ENCODE measurements at places on chromosomes 16 and 17. TPM values are rescaled to one million over a fixed set of nuclear protein-coding genes. Genes with fewer than 3 reads are reported as not detected.

DNA sequence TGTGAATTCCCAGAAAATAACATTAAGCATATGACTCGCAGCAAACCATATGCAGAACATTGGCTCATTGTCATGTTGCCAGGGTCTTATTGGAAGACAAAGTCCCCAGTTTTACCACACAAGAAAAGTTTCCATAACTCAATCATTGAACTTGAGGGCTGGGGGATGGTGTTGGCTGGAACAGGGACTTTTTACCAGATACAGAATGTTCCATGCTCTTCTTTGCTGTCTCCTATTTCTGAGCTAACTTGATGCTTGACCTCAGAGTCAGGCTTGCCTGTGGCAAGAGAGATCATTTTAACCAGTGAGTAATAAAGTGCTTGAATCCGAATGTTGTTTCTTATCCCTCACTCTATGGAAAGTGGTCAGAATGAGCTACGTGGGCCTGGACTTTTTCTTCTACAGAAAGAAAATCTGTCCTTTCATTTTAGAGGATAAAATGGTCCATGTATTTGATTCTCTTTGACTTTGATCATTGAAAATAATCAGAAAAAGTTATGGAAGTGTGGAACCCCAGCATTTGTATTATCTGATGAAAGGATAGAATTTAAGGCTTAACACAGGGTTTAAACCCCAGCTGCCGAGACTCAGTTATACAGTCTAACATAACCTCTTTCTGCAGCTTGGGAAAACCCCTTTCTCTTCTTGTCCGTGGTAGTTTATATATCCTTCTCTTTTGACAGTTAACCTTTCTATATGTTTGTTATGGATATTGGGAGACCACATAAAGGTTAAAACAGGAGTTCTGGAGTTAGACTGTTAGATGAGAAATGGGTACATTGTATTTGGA, 67.0 kb downstream of the TUBD1 start:
- no peaks in the 10 kb centered on the region for H3K36me3 ChIP-seq
- DNase-seq = peak; percentile 47

GRCh38 chr16:48533931-48534330, 76.0 kb downstream of the N4BP1 start:
- H3K4me3 ChIP-seq = no peak overlapping the region
- H3K36me3 ChIP-seq = no peaks in the 10 kb centered on the region
- peaks cover 24% of the 10 kb centered on the region for H3K4me1 ChIP-seq
- no peaks in the 10 kb centered on the region for H3K27me3 ChIP-seq

- peak; percentile 78 for DNase-seq
- H3K4me1 ChIP-seq = peaks cover 9% of the 10 kb centered on the region
- no peak overlapping the region for H3K4me3 ChIP-seq
- no peaks in the 10 kb centered on the region for H3K36me3 ChIP-seq
- H3K27me3 ChIP-seq = no peaks in the 10 kb centered on the region
Observed at GRCh38 chr16:66266436-66267291, 99.8 kb upstream of the CDH5 start.

- no peak for DNase-seq
- no peaks in the 10 kb centered on the region for H3K36me3 ChIP-seq
- H3K27ac ChIP-seq = peak overlapping the region; percentile 34
- H3K27me3 ChIP-seq = no peaks in the 10 kb centered on the region
- no peaks in the 10 kb centered on the region for H3K4me1 ChIP-seq
Observed at GRCh38 chr16:86384263-86384649, 126.1 kb upstream of the FOXF1 start.

- no peaks in the 10 kb centered on the region for H3K27me3 ChIP-seq
- no peak overlapping the region for H3K4me3 ChIP-seq
- H3K27ac ChIP-seq = no peak overlapping the region
Observed at GRCh38 chr17:21094298-21094704, 32.5 kb upstream of the DHRS7B start.

Gene CMTM4
- total RNA-seq = 6.1 TPM

Gene SALL1
- total RNA-seq = 2.1 TPM

Measured in uterus (tissue), 4 donors.